ENCODE measurements at places on chromosomes 6 and 20. TPM values are rescaled to one million over a fixed set of nuclear protein-coding genes. Genes with fewer than 3 reads are reported as not detected.

PGBD1 gene
- 9.7 TPM for total RNA-seq

RSPH9 gene
- total RNA-seq: 1.0 TPM

FOXQ1 gene
- 6.5 TPM for total RNA-seq

ADISSP gene
- 41.7 TPM for total RNA-seq

AKAP7 gene
- total RNA-seq: 3.1 TPM

EYS gene
- total RNA-seq: 0.50 TPM

EDN3 gene
- not detected for total RNA-seq

FBXO5 gene
- total RNA-seq: 21.4 TPM

PSORS1C1 gene
- 0.29 TPM for total RNA-seq

Data from smooth muscle cell of trachea (primary cell).